ENCODE measurements at places on chromosomes 1 and 21. TPM values are rescaled to one million over a fixed set of nuclear protein-coding genes. Genes with fewer than 3 reads are reported as not detected.

DNA sequence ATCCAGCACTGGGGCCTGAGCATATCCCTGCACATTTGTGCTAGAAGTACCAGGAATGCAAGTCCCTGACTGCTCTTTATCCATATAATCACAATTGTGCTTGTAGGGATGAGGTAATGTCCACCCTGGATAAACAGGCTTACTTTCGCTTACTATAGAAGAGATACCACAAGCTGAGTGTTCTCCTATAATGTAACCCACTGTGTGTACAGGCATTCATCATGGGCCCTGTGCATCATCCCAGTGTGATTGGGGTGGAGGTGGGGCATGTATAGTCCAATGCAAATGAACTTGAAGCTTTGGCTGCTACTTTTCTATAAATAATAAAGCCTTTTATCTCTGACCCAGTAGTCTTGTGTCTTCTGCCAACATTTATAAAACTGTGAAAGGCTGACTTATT, 69.3 kb downstream of the MAN1A2 start:
- DNase-seq = no peak

DNA sequence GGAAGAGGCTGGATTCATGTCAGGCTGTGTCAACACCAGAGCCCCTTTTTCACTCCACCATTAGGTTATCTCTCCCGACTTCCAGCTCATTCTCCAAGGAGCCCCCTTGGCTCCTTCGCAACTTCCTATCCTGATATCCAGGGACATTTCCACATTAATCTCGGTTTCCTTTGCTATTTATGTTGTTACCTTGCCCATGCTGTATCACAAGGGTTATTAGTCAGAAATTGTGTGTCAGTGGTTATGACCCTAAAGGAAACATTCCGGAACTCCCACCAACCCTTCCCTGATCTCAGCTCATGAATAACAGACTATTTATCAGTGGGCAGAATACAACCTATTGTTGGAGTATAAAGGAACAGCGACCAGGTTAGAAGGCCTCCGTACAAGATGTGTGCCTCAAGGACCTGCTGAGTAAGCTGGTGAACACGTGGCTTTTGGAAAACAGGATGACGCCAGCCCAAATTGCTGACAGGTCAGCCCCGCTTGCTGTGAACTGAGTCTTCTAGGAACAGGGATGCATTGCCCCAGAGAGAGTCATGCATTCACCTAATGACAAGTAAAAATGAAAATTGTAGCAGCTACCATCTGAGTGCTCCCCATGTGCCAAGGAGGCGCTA, 121.5 kb downstream of the PLPP3 start:
- no peak for DNase-seq

GRCh38 chr1:90675161-90675847, 41.8 kb downstream of the BARHL2 start:
- DNase-seq = no peak

- DNase-seq = no peak
Observed at GRCh38 chr1:5108740-5109139, 454.3 kb downstream of the AJAP1 start.

GRCh38 chr1:2984399-2985061, 36.7 kb upstream of the ACTRT2 start:
- DNase-seq = peak; percentile 23

- DNase-seq = no peak
Observed at GRCh38 chr21:36504067-36505058, 24.4 kb upstream of the CLDN14 start.

GRCh38 chr1:47894410-47895278, 102.5 kb downstream of the TRABD2B start:
- no peak for DNase-seq

GRCh38 chr1:66351913-66352312, 182.0 kb upstream of the SGIP1 start:
- DNase-seq = no peak

GRCh38 chr1:19710825-19711611, 46.3 kb downstream of the HTR6 start:
- DNase-seq = no peak

DNA sequence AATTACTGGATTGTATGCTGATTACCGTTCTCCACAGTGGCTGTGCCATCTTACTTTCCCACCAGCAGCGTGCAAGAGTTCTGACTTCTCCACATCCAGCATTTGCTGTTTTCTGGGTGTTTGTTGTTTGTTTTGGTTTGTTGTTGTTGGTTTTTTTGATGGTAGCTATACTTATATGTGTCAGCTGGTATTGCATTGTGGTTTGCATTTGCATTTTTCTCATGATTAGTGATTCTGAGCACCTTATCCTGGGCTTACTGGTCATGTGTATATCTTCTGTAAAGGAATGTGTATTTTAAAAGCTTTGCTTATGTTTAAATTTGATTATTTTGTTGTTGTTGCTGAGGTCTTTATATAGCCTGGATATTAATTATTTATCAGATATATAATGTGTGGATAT, 66.9 kb upstream of the MAP1LC3C start:
- DNase-seq = no peak

DNA sequence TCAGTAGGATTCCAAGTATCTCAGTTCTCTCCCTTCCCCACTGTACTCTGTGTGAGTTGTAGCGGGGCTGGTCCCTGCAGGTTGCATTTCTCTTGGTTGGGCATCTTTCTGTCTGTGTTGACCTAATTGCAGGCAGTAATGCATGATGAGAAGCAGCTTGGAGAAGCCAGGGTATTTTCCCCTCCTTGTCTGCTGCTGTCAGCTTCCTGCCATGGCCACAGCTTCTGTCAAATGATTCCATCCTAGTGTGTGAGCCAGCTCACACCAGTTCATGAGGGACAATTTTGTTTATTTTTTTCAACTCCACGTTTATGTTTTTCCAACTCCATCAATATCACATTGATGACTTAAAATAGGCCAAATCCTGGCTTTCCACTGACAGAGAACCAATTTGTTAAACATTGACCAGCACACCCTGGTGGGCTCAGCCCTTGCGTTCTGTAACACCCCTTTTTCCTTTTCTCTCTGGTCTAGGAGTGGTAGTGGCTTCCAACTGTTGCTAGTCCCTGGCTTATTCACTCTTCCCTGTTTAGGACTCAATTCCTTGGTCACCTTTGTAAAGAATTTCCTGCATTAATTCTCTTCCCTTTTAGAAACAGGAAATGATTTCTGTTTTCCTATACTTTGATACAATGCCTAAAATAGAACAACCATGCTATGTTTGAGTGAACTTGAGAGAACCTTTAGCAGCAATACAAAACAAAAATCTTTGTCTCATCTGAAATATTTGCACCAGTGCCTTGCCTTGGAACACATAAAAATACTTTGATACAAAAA, 44.9 kb upstream of the APOBEC4 start:
- no peak for DNase-seq

GRCh38 chr1:56803561-56804156, 15.5 kb downstream of the FYB2 start:
- no peak for DNase-seq

DNA sequence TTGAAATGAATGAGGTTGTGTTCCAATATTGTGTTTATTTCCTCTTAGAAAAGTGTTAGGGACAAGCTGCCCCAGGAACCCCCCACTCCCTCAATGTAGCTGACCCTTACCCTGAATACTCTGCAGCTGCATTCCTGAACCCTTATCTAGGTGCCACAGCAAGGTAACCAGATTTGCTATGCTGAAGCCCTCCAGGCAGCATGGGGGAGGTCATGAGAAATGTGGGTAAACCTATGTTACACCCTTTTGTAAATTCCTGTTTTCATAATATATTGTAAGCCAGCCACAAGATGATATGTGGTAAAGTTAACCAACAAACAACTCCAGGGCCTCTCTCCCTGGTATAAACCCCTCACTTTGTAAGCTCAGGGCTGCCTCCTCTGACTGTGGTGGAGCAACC, 27.8 kb upstream of the CLDN8 start:
- no peak for DNase-seq

DNA sequence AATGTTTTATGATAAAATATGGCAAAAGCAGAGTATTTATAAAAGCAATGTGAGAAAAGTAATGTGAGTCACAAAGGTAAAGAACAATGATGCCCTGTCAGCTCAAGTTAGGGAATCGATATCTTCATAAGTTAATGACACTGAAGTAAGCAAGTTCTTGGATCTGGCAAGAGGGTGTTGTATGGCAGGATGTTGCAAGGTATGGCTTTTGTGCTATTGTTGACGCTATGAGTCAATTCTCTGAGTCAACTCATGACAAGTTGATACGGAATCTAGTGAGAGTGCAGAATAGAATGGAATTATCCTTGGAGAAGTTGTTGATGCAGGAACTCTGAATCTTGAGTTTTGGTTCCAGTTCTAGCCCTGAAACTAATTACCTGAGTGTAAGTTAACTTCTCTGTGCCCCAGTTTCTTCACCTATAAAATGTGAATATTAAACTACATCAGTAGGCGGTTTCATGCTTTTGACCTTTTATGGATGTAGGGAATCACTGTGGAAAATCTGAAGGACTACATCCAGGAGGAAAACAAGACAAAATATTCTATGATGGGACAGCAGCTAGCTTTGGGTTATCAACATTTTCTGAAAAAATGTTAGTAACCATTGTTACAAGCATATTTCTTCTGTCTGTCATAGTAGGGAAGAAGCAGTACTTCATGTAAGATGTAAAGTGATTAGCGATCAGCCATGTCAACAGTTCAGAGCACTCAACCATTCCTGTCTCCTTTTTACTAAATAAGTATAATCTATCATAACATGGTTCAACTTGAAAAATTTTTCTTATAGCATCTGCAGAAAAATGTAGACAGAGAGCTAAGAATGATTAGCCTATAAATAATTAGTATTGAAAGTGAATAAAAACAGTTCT, 96.9 kb downstream of the ATP6V1G3 start:
- no peak for DNase-seq

DNA sequence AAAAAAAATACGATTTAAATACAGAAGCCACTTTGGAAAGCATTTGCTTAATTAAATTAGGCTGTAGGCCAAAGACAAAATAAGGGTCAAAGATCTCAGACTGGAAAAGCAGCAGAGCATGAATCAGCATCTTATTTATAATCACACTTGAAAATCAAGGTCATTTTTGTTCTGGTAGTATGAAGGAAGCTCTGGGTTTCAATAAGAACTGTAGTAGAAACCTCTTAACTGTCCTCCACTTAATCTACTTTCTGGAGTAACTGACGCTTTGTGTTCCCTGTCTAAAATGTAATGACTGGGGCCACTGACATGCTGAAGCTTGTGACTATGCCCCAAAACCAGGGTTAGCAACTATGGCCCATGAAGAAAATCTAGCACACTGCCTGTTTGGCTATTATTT, 450.7 kb upstream of the ZP4 start:
- DNase-seq = no peak

DNA sequence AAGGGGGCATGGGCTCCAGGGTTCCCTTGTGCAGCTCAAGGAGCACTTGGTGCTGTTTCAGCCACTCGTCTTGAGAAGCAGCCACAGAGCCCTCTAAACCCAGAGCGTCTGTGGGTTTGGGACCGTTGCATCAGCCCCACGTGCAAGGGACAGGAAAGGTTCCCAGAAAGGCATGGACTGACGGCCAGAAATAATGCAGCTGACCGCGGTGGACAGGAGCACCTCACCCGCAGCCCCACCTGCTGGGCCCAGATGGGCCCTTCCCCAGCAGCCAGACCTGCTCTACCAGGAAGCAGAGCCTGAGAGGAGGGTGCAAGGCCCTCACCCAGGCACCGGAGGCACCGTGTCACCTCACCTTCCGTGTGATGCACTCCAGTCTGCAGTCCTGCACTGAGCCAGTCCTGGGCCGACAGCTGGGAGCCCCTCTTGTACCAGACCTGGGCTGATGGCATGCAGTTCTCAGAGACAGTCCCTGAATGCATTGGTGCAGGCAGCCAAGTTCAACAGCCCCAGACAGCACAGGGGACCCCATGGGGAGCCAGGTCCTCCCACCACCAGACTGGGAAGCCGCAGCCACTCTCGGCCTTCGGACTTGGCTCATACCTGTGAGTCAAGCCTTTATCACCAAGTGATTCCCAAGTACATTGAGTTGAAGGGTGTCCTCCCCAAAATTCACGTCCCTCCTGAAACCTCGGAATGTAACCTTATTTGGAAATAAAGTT, 4.8 kb upstream of the TFF3 start:
- DNase-seq = no peak

- DNase-seq = no peak
Observed at GRCh38 chr1:160437432-160438316, 37.3 kb downstream of the VANGL2 start.

DNA sequence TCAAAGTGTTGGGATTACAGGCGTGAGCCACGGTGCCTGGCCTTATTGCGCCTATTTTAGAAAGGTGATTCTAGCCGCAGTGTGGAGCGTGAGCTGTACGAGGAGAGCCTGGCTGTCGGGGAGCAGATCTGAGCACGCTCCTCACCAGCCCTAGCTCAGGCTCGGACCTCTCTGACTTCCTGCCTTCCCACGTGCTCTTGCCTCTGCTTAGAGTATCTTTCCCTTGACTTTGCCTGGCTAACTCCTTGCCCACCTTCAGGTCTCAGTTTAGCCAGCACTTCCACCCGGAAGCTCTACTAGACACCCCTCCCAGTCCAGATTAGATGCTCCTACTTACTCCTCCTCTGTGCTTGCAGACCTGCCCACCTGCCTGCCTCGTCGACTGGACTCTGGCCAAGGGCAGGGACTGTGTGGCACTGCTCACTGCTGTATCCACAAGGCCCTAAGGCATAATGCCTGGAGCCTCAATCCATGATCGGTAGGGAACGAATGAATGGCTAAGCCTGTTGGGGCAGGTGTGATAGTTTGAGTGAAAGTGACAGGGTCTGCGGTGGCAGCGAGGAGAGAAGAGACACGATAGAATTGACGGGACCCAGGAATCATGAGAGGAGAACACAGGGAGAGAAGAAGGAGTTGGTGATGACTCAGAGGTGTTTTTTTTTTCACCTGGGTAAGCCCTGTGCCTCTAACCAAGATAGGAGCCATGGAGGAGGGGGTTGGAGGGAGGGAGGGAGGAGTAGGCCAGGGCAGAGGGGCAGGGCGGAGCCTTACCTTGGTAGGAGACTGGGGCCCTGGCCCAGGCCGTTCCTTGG, 28.1 kb upstream of the WASF2 start:
- DNase-seq = no peak

GRCh38 chr1:209576392-209577197, 6.9 kb upstream of the CAMK1G start:
- DNase-seq = peak; percentile 80

GRCh38 chr1:43449708-43450069, 4.0 kb downstream of the HYI start:
- no peak for DNase-seq

DNA sequence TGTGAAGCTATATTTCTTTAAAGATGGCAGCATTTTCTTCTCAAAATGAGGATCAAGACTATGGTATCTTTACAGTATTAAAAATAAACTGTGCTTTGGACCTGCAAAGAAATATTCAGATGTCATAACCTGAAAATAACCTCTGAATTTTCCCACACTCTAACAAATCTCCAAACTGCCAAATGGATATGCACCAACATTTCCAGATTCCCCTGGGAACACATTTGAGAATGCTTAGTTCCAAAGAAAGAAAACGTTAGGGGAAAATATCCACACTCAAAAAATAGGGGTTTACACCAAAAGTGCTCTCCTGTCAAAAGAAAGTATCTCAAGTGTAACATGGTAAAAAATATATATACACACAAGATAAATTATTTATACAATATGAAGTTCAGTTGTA, 69.1 kb upstream of the ARHGAP29 start:
- no peak for DNase-seq

RPTN gene
- not detected for total RNA-seq

TTLL10 gene
- total RNA-seq = 0.27 TPM

CFHR1 gene
- not detected for total RNA-seq

TSTD1 gene
- 11.1 TPM for total RNA-seq

FLG2 gene
- total RNA-seq = not detected

FMO4 gene
- total RNA-seq = 0.66 TPM

ADGRB2 gene
- total RNA-seq = 1.3 TPM

ZBTB8B gene
- not detected for total RNA-seq

IL23R gene
- total RNA-seq = not detected

ADAMTS5 gene
- 2.5 TPM for total RNA-seq

TMPRSS3 gene
- total RNA-seq = 0.25 TPM

MYOM3 gene
- 332 TPM for total RNA-seq

DNALI1 gene
- total RNA-seq = 1.2 TPM

KCNQ4 gene
- 9.1 TPM for total RNA-seq
